Activated CD4-positive, alpha-beta T cell treated with anti-CD3 and anti-CD28 coated beads, Interleukin-2, amount 50 U/mL, for 24 hours (primary cell): ENCODE measurements at places on chromosomes 11 and 22.

GRCh38 chr11:98568013-98568412 lies 452.7 kb upstream of the CNTN5 start:
- no peak for DNase-seq

DNA sequence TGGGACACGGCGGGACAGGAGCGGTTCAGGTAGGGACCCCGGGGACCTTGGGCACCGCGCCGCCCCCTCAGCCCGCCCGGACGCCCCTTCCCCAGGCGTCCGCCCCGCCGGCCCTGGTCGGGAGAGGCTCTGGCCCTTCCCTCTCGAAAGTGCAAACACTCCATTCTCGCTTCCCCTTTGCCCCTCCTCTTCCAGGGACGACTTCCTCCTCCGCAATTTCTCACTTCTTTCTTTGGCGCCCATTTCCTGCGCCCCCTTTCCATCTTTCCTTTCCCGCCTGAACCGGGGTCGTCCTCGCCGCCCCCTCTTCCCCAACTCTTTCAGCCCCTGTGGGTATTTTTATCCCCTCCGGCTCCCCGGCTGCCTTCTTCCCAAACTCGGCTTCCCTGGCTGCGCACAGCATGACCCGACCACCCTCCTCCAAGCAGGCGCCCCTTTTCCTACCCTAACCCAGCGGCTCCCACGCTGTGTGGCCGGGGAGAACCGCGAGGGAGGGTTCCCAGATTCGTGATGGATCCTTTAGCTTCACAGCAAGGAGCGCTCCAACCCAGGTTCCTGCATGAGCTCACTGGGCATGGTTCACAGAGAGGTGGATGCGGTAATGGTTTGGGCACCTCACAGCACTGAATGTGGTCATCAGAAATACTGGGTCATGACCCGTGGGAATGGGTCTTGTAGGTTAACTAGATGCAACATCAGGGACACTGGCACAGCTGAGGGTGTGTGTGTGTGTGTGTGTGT lies 689 bp downstream of the RAB39A start:
- no peak for DNase-seq

- no peak for DNase-seq
Measured at GRCh38 chr22:19639610-19640135, 74.6 kb upstream of the SEPTIN5 start.

DNA sequence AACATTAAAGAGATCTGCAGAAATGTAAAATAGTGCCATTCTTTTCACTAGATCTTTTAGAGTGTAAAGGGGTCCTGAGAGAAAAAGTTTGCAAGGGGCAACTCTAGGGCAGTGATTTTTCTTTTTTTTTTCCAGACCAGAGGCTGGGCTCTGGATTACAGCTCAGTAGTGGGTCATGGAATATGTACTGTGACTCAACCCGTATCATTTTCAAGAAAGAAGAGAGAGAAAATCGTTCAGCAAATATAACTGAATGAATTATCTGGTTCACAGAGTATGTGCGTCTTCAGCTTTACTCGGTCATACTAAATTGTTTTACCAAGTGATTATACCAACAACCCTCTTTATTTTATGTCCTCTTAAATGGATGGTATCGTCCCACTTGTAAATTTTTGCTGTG lies 3.8 kb downstream of the CEP57 start:
- DNase-seq: no peak

DNA sequence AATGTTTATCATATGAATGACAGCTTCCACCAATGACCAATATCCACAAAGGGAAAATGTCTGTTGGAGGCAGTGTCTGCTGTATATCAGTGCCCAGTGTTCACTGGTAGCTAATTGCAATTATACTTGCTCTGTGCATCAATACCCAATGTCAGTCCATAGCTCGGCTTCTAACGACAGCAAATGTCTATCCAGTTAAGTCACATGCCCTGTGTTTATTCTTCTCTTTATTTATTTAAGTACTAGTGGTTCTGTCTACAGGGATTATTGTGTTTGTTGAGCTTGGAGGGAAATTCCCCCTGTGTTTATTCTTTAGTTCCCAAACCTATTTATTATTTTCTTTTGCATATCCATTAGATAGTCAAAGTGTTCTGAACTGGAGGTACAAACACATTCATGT lies 18.6 kb downstream of the TSKU start:
- no peak for DNase-seq

DNA sequence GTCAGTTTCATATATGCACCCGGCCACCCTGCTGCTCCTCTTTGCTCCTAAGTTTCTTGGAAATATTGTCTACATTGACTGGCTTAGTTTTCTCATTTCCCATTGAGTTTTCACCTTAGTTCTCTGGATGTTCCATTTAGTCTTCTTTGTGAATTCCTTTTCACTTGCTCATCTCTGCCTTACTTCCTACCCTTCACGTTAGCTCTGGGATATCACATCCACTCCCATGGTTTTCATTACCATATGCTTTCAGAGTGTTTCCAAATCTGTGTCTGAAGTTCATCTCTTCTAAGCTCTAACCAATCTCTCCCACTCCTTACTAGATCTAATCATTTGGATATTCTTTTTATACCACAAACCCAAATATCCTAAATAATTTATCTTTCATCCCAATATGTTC lies 226.4 kb downstream of the FAM76B start:
- no peak for DNase-seq

DNA sequence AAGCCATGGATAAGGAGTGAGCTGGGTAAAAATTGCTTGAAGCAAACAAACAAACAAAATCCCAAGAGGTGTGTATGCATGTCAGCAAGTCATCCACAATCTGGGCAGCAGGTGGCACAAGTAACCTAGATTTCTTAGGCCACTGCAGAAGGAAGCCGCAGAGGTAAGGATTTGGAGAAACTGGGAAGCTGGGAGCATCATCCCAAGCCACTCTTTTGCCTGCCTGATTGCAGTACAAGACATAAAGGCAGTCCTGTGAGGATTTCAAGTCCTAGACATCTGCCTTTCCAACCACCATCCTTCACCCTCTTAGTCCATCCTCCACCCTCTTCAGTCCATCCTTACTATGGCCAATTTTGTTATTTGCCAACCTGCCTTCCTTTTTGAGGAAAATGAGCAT lies 67.2 kb upstream of the BMAL1 start:
- DNase-seq: no peak

DNA sequence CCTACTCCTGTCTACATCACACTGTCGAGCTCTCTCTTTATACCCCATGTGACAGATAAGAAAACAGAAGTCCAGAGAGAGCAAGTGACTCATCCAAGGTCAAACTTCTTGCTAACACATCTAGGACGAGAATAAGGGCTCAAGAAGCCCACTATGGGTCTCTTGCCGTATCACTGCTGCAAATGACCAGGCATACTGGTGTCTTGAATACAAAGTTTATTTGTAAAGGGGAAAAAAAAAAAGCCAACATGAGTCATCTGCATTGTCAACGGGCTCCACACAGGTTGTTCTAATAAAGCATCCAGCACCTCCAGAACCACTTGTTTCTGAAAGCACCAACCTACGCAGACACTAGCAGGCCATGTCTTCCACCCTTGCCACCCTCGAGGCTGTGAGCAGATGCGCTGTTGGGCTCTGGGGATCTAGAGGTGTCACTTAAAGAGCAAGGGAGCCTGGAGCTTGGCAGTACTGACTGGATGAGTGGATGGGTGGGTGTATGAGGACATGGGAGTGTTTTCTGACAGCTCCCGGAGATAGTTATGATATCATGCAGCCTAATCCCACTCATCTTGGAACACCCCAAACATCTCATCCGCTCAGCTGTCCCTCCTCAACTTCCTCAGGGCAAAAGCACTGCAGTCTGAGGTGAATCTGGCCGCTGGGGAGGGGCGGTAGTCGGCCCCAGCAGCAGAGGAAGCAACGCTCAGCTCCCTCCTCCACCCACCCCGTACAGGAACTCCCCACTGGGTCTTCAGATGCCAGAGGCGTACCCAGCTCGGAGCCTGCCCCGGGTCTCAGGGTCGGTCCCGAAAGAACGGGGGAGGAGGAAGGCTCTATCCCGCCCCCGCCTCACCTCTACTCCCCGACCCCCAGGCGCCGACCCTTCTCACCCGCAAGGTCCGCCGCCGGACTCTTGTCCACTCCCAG lies 1.0 kb downstream of the SMCO4 start:
- DNase-seq: no peak

- DNase-seq: no peak
Measured at GRCh38 chr11:122172352-122173073, 56.5 kb upstream of the BLID start.

GRCh38 chr11:64570341-64570740 lies 20.7 kb upstream of the SLC22A12 start:
- DNase-seq: no peak

DNA sequence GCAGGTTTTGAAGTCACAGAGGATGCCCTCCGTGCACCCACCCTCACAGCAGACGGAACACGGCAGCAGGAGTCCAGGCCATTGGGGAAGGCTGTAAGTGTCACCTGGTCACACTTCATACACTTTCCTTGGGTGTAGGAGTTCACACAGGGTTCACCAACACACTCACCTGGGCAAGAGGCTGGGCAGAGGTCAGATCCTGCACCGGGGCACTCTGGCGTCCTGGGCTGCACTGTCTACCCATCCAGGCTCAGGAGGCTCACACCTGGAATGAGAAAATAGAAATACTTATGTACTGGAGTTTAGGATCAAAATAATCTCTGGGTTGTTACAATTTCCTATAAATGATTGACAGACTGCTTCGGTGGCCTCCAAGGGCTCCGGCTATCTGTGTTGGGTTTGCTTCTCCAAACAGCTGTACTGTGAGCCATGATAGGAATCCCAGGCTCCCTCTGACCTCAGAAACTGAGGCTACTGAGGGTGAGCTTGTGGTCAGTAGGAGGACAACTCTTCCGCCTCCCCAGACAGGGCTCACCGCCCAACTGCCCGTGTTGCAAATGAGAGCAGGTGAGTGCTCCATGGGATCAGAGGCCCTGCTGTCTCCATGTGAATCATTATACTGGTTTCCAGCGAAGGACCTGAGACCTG lies 20.1 kb upstream of the CARS1 start:
- DNase-seq: no peak

DNA sequence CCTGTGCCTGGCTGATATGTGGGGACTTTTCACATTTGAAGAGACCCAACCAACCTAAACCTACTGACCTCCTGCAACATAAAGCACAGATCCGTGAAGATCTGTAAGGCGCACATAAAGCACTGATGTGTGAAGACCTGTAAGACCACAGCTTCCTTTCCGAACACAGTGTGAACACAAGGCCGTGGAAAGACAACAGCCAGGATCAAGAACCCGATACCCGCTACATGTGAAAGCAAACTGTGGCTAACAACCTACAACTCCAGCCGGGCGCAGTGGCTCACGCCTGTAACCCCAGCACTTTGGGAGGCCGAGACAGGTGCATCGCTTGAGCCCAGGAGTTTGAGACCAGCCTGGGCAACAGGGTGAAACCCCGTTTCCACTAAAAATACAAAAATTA lies 17.6 kb upstream of the PPFIA1 start:
- no peak for DNase-seq

DNA sequence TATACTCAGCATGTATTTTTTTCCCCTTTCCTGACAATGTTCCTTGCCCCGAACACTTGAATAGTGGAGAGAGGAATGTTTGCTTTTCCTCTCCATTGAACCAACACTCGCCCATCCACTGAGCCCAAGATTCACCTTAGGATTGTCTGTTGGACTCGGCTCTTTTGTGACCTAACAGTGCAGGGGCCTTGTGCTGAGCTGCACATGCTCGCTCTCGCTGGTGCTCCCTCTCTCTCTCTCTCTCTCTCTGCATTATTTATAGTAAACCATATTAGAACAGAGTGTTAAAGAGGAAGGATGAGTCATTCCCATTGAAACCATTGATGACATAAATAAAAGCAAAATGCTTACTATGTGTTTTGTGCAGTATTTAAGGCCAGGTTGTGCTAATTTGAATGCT lies 20.7 kb downstream of the ZBTB16 start:
- no peak for DNase-seq

- no peak for DNase-seq
Measured at GRCh38 chr22:43365715-43366440, 22.7 kb upstream of the SCUBE1 start.

GRCh38 chr11:97092823-97093222 lies 703.0 kb downstream of the JRKL start:
- no peak for DNase-seq

GRCh38 chr22:32103658-32104315 lies 55.3 kb downstream of the C22orf42 start:
- DNase-seq: no peak

GRCh38 chr22:48600681-48601080 lies 1227.0 kb downstream of the BRD1 start:
- no peak for DNase-seq

DNA sequence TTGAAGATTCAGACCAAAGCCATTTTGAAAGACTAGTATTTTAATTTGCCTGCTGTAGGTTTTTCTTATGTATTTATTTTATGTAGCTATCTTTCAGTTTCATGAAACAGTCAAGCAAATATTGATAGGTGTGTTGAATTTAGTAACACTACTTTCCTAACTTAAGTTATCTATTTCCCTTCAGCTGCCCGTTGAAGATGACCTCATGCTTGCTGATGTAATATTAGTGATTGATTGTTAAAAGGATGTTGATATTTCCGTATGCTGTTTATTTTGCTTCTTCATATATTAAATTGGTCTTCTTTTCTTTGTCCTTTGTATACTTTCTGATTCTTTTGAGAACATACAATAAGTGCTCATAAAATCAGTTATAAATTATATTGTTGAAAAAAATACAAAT lies 86.8 kb upstream of the CHORDC1 start:
- DNase-seq: no peak
